ENCODE measurements at places on chromosomes 11 and 22.

DNA sequence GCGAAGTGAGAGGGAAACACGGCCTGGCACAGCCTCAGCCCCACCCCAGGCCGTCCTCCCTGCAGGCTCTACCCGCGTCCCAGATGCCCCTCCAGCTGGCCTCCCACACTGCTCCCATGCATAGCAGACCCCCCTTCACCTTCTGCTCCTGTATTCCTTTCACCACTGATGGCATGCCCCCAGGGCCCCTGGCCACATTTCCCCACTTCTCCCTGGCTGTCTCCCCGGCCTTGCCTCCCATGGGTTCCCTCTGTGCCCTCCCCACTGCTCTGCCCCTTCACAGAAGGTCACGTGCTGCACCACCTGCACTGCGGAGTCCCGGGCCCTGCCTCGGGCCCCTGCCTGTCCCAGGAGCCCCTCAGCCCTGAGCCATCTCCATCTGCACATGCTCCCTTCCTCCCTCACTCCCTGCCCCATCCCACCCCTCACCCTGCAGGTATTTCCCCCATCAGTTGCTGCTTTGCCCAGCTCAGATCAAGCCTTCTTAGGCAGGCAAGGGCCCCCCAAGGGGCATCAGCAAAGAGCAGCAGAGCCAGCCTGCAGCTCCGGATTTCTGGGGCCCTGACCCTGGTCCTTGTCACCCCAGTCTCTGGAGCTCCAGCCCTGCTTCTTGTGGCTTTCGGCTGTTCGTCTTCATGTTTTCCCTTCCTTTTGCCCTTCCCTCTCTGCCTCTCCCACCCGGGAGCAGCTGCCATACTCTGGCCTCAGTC, 46.4 kb downstream of the GAB4 start:
- no peak for DNase-seq

GRCh38 chr11:73215191-73216134, 2.6 kb upstream of the P2RY2 start:
- DNase-seq, result no peak

DNA sequence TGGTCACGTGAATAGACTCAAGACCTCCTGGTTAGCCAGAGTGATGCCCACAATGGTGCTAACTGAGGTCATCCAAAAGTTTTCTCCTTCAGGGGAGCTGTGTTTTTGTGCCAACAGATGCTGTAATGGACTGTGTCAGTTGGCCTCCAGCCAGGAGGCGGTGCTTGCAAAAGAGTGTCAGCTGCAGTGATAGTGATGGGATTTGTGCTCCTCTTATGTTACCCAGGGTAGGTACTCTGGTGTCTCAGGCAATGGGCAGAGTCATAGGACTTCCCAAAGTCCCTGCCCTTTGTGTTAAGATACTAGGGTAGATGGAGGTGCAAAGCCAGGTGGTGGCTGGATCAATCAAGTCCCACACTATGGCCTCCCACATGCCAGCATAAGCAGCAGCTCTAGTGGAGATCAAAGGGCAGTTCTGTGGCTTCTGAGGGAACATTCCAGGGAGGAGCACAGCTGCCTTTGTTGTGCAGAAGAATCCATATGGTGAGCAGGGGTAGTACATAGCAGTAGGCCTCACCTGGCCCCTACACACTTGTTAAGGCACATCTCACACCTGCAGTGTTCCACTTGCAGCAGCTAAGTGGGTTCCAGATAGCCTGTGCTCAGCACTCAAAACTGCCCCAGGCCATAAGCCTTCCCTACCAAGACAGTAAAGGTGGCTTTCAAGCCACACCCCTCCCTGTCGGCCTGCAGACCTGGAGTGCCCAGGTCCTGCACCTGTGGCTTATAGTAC, 9.4 kb upstream of the FANCF start:
- peak; percentile 19 for DNase-seq

GRCh38 chr11:72724851-72725723, 27.1 kb downstream of the ARAP1 start:
- peak; percentile 42 for DNase-seq

GRCh38 chr11:81255895-81256294, 1477.8 kb downstream of the FAM181B start:
- DNase-seq, result no peak

DNA sequence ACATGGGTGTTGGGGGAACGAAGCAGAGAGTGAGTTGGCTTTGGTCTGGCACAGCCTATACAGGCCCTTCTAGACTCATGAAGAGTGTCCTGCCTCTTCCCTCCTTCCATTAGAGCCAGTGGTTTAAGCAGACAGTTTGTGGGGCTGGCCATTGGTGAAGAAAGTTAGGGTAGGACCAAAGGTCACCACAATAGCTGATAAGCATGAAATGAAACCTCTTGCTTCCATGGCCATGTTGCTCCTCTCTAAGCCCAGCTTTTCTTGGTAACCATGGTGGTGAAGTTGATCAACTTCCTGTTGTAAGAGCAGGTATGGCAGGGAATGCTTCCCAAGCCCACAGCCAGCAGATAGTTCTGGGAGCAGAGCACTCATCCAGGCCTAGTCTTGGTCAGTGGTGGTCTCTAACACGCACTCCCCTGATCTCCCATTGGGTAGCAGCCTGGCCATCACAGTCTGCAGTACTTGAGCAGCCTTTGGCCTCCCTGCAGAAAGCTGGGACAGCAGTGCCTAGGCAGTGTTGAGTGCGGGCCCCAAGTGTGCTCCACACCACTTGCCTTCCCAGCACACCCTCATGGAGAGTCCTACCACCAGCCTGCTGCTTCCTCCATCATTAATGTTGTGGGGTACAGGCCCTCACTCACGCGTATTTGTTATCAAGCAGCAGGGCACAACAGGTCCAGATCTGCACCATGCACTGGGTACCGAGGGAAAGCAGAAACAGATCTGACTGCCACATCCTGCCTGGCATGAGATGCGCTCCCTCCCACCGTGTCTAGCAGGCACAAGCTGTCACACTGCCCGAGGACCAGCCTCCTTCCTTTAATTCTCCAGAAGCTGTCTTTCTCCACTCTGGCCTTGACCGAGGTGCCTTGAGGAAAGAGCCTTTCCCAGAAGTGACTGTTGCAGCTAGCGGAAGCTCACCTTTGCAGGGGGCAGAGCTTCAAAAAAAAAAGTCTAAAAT, 65.8 kb upstream of the SUSD2 start:
- DNase-seq, result no peak

DNA sequence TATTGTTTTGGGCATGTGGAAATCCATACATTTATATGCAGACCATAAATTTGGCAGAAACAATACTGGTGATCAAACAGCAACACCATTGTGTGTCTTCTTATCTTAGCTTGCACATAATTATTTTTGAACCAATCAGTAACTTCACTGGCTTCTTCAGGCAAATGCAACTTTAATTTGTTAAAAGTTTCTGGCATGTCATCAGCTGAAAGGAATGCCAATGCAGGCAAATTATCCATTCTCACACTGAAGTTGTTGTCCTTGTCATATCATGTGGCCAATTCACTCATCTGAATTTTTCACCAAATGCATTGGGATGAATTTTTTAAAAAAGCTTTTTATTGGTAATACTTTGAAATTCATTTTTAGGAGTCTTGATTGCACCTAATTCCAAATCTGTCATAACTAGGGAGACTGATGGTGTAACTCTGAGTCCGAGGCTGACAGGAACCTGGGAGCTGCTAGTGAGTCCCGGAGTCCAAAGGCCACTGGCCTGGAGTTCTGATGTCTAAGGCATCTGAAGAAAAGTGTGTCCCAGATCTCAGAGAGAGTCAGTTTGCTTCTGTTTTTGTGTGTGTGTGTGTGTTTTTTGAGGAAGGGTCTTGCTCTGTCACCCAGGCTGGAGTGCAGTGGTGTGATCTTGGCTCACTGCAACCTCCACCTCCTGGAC, 17.4 kb upstream of the OR10V1 start:
- DNase-seq, result no peak

- no peak for DNase-seq
These were observed 11.3 kb upstream of the P2RY2 start for GRCh38 chr11:73206801-73207200.

DNA sequence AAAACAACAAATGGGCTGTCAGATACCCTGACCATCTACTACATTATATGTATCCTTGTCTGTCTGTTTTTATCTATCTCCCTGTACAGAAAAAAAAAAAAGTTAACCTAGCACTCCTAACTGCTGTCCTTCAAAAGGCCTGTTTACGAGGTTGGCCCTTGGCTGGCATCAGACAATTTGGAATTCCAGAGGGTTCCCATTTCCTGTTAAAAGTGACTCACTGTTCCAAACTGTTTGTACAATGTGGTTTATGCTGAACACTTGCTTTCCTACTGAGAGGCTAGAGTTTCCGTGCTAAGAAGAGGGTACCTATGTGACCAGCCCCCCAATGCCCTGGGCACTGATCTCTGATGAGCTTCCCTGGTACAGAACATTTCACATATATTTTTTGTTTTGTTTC, 65.9 kb upstream of the HMGXB4 start:
- DNase-seq, result no peak

- no peak for DNase-seq
These were observed 48.9 kb downstream of the FAR1 start for GRCh38 chr11:13717331-13717730.

GRCh38 chr22:23714596-23715578, 24.1 kb downstream of the RGL4 start:
- DNase-seq, result no peak

DNA sequence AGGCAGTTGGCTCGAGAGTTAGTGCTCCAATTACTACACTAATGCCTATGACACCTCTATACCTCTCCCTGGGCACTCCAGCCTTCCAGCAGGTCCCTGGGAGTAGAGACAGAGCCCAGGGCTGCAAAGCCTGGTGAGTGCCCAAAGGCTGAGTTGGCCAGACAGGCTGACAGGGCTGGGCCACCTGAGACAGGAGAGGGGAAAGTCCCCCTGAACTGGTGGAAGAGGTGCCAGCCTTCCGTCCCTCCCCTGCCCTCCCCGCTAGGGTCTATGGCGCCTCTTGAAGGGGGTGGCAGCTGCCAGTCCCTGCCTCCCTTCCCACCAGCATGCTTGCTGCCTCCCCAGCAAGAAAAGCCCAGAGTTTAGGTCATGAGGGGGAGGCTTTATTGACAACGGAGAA, 3.0 kb downstream of the KCNJ11 start:
- no peak for DNase-seq

DNA sequence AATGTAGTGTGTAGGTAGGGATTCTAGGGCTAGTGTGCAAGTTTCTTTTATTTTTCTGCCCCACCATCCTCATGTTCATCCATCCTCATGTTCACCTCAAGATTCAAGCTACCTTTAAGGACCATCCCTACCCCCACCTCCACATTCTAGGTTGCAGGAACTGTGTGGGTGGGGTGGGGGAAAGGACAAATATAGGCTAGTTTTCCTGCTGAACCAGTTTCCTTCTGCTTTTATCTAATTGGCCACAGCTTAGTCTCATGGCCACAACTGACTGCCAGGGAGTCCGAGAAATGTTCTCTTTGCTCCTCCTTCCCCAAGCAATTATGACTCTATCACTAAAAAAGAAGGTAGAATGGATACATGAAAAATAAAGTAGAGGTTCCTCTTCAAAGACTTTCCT, 179.0 kb upstream of the LARGE1 start:
- no peak for DNase-seq

GRCh38 chr11:90448256-90448655, 225.4 kb upstream of the CHORDC1 start:
- peak; percentile 28 for DNase-seq

GRCh38 chr22:43447380-43447779, 35.6 kb downstream of the MPPED1 start:
- DNase-seq, result peak; percentile 89

- no peak for DNase-seq
These were observed 687 bp downstream of the ZNF202 start for GRCh38 chr11:123740787-123741158.

GRCh38 chr22:32457031-32457430, 7.2 kb downstream of the BPIFC start:
- no peak for DNase-seq

DNA sequence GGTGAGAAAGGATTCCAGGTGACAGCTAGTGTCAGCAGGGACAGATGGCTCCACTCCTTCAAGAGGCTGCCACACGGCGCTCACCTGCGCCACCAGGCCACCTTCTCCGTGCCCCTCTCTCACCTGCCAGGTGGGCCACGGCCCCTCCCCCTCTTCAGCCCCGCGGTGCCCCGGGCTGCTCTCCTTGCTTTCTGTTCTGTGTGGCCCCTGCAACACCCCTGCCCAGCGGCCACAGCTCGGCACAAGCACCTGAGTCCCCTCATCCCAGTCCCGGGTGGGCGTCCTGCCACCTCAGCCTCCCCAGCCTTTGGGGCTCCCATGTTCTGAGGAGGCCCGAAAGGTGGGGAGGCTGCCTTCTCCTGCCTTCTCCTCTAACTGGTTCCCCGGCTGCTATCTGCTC, 46.4 kb downstream of the APOL1 start:
- no peak for DNase-seq

DNA sequence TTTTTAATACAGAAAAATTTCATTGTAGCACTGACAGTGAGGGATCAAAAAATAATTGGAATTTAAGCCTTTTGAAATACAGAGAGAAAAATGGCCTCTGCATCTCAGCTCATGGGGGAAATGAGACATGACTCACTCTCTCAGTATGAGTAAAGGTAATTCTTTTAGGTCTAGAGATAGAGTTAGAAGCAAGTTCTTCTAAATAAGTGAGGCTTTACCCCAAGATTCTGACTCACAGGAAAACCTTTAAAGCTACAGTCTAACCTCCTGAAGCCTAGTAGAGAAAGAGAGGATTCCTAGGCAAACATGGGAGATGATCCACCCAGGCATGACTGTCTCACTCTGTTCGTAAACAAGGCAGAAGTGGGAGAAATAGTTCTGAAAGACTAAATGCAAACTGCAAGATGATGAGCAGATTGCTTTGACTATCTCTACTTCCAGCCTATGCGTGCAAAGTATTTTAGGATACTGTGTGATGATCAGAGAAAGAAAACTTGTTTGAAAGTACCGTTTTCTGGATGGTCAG, 1003.3 kb upstream of the CCDC90B start:
- no peak for DNase-seq

GRCh38 chr11:114280696-114281095, 15.5 kb upstream of the NNMT start:
- peak; percentile 66 for DNase-seq

GRCh38 chr11:17531636-17532113, 12.5 kb downstream of the USH1C start:
- DNase-seq, result no peak

DNA sequence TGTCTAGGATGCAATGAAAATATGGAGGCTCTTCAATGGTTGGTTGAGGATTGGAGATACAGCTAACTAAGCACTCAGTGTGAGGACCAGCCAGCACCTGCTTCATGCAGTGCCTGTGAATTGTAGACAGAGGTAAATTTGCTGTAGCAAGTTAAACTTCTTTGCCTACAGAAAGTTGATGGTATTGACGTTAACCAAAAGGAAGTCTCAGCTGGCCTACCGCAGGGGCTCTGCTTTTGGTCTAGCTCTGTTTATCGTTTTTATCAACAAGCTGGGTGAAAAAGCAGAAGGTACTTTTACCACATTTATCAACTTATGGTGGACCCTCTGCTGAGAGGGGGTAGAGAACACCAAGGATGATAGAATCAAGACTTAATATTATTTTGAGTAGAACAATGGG, 51.6 kb downstream of the GRAMD1B start:
- no peak for DNase-seq

GRCh38 chr11:96162816-96163499, 180.0 kb downstream of the MAML2 start:
- no peak for DNase-seq

DNA sequence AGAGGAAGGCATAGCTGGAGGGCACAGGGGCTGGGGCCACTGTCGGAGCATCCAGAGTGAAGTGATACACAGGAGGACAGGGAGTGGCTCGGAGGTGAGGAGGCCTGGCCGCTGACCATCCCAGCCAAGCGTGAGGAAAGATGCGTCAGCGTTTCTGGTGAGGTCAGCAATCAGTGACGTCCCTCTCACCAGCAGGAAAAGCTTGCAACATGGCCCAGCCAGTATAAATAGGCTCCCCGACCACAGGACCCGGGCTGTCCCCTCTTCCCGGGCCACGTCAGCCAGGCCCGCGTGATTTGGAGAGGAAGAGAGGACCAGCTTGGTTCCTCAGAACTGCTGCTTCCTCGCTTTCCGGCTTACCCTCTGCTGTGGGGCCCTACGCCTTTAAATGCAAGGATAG, 4.2 kb upstream of the OSM start:
- DNase-seq, result no peak

Data from NCI-H510A (cell line).